ENCODE measurements at places on chromosomes 12 and 14. TPM values are rescaled to one million over a fixed set of nuclear protein-coding genes. Genes with fewer than 3 reads are reported as not detected.

GRCh38 chr12:52189376-52190174 is 2.2 kb downstream of the KRT80 start:
- DNase-seq = peak; percentile 78
- H3K36me3 ChIP-seq = no peaks in the 10 kb centered on the region
- peaks cover 61% of the 10 kb centered on the region for H3K4me1 ChIP-seq
- no peaks in the 10 kb centered on the region for H3K27me3 ChIP-seq

DNA sequence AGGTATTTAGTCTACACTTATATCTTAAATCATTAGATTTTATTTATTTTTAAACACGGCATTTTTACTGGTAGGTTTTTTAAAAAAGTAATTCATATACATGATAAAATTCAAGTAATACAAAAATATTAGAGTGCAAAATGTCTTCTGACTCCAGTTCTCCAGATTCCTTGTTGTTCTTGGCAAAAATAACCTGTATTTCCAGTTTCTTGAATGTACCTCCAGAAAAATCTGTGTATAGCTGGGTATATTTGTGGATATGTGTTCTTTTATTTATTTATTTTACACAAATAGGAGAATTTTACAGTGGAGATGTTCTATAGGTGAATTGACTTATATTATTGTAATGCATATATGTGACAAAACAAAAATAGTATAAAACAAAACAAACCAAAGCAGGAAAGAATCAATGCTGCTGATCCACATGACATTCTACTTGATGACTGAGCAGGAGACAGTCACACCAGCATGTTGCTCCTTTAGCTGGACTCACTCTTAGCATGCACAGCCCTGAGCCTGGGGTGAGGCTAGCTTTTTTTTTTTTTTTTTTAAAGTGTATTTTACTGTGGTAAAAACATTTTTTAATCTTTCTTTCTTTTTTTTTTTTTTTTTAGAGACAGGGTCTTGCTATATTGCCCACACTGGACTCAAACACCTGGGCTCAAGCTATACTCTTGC is 42.2 kb upstream of the SLC38A2 start:
- H3K27me3 ChIP-seq = no peaks in the 10 kb centered on the region
- peak overlapping the region; percentile 20 for H3K27ac ChIP-seq
- H3K4me1 ChIP-seq = peaks cover 22% of the 10 kb centered on the region
- no peak overlapping the region for H3K4me3 ChIP-seq

DNA sequence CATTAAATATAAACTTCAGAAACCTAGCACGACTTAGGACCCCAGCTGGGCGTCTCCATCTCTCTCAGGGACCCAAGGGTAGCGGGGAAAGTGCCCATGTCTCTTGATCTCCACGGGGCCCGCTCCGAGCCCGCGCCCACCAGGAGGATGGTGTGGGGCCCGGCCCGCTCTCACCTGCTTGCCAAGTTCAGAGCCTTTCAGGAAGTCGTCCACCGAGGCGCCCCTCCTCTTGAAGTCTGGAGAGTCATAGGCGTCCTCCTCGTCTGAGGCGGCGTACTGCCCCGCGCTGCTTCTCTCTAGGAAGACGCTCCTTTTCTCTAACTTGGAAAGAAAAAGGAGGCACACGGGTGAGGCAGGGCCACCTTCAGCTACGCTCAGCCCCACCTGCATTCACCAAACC is 96.9 kb downstream of the PIWIL1 start:
- H3K27me3 ChIP-seq = no peaks in the 10 kb centered on the region
- DNase-seq = no peak
- no peaks in the 10 kb centered on the region for H3K36me3 ChIP-seq

Gene SPX
- total RNA-seq = 33.6 TPM

- H3K27ac ChIP-seq = no peak overlapping the region
- H3K36me3 ChIP-seq = no peaks in the 10 kb centered on the region
- no peak for DNase-seq
Observed at GRCh38 chr12:114412825-114413749, 7.1 kb upstream of the TBX5 start.

Gene ZNF84
- 40.8 TPM for total RNA-seq

DNA sequence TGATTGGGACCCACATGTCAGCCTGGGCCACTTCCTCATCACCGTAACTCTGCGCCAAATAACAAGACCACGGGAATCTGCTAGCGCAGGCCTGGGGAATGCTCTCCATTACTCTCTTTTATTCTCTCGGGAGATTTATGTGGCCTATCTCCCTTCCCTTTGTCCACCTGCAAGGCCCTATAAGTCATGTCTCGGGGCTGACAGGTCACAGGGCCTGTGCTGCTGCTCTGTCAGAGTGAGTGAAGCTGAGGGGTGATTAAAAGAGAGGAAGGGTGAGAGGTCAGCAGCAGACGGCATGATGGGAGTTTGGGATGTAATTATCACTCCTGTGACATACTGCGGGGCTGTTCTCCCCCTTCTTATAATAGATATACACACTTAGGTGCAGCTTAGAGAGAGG is 26.2 kb upstream of the GPATCH2L start:
- H3K4me1 ChIP-seq = no peaks in the 10 kb centered on the region
- no peak overlapping the region for H3K4me3 ChIP-seq
- H3K27ac ChIP-seq = no peak overlapping the region
- no peaks in the 10 kb centered on the region for H3K36me3 ChIP-seq
- H3K27me3 ChIP-seq = no peaks in the 10 kb centered on the region

GRCh38 chr12:9899209-9899608 is 17.9 kb downstream of the KLRF2 start:
- DNase-seq = no peak
- H3K27ac ChIP-seq = no peak overlapping the region
- no peaks in the 10 kb centered on the region for H3K27me3 ChIP-seq
- no peaks in the 10 kb centered on the region for H3K4me1 ChIP-seq
- no peak overlapping the region for H3K4me3 ChIP-seq
- no peaks in the 10 kb centered on the region for H3K36me3 ChIP-seq

DNA sequence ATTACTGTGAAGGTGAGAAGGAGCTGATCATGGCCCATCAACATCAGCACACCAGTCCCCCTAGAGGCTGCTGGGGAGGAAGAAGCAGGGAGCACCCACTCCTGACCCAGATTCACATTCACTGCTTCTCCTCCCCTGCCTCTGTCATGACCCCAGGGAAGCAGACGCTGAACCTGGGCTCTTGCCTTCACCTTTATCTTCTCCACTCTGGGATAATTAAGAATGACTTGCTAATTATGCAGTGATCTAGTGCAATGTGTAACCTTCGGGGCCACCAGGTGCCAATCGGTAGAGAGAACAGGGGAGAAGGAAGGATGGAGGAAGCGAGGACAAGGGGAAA is 44.4 kb upstream of the IQSEC3 start:
- H3K4me3 ChIP-seq = no peak overlapping the region
- no peak overlapping the region for H3K27ac ChIP-seq
- no peaks in the 10 kb centered on the region for H3K4me1 ChIP-seq
- DNase-seq = no peak
- peaks cover 8% of the 10 kb centered on the region for H3K36me3 ChIP-seq

DNA sequence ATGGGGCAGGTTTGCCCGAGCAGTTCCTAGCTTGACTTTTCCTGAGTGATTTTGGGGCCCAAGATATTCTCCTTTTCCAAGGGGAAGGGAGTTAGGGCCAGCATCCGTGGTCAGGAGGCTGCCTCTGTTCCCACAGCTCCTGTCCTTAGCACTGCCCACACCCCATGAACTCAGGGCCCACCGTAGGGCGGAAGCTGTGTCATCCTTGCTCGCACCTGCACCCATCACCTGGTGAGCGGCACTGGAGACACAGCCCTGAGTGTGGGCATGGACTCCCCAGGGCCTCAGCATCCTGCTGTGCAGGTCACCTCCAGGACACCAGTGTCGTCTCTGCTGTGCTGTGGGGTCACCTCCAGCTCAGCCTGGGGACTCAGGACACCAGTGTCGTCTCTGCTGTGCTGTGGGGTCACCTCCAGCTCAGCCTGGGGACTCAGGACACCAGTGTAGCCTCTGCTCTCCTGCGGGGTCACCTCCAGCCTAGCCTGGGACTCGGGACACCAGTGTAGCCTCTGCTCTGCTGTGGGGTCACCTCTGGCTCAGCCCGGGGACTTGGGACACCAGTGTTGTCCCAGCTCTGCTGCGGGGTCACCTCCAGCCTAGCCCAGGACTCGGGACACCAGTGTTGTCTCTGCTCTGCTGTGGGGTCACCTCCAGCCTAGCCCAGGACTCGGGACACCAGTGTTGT is 322.9 kb downstream of the ADGRD1 start:
- H3K27me3 ChIP-seq = no peaks in the 10 kb centered on the region
- H3K4me3 ChIP-seq = no peak overlapping the region
- no peaks in the 10 kb centered on the region for H3K4me1 ChIP-seq
- DNase-seq = no peak
- H3K36me3 ChIP-seq = no peaks in the 10 kb centered on the region
- H3K27ac ChIP-seq = no peak overlapping the region

DNA sequence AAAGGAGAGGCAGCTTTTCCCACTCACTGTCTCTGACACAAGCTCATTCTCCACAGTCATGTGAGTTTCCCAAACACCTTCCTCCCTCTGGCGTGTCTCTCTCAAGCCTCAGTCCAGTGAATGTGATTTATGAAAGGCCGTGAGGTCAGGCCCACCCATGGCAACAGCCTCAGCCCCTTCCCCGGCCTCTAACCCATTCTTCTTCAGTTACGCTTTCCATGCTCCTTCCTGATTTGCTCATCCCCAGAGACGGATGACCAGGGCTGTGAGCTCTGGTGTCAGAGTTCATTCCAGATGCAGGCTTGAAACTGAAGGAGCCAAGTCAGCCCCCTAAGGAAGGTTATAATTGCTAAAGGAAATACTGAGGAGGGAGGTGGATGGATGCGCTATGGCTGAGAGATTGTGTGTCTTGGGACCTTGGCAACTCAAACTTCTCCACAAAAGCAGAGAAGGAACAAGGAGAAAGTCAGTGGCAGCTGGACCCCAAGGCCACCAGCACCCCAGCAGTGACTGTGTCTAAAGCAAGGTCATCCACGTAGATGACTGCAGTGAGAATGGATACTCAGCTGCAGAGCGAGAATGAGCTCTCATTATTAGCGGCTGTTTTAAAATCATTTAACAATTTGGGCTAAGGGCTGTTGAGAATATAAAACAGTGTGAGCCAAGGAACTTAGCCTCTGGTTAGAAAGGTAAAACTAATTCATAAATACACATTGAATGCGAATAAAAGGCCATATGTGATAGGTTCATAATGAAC is 84.1 kb downstream of the FBXL14 start:
- no peak overlapping the region for H3K4me3 ChIP-seq
- no peaks in the 10 kb centered on the region for H3K4me1 ChIP-seq
- no peaks in the 10 kb centered on the region for H3K27me3 ChIP-seq
- no peaks in the 10 kb centered on the region for H3K36me3 ChIP-seq
- DNase-seq = no peak
- no peak overlapping the region for H3K27ac ChIP-seq
